H9 (cell line): ENCODE measurements at places on chromosomes 6 and 20.

DNA sequence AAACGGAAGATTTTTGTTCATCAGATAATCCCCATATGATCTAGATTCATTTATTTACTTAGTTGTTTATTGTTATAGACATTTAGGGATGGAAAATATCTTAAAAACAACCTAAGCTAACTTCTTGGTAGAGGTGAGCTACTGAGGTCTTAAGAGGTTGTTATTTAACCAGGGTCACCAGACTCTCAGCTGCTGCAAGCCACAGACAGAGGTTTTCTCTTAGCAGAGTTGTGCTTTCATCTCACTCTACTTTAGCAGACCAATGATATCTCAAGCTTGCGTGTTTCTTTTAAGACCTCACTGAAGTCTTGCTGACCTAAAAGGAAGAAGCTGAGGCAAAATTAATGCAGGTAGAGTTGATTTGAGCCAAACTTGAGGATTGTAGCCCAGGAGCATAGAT is 43.6 kb downstream of the NCOA7 start:
- no peak for DNase-seq

GRCh38 chr6:12622566-12622965 is 94.0 kb upstream of the PHACTR1 start:
- DNase-seq: no peak

DNA sequence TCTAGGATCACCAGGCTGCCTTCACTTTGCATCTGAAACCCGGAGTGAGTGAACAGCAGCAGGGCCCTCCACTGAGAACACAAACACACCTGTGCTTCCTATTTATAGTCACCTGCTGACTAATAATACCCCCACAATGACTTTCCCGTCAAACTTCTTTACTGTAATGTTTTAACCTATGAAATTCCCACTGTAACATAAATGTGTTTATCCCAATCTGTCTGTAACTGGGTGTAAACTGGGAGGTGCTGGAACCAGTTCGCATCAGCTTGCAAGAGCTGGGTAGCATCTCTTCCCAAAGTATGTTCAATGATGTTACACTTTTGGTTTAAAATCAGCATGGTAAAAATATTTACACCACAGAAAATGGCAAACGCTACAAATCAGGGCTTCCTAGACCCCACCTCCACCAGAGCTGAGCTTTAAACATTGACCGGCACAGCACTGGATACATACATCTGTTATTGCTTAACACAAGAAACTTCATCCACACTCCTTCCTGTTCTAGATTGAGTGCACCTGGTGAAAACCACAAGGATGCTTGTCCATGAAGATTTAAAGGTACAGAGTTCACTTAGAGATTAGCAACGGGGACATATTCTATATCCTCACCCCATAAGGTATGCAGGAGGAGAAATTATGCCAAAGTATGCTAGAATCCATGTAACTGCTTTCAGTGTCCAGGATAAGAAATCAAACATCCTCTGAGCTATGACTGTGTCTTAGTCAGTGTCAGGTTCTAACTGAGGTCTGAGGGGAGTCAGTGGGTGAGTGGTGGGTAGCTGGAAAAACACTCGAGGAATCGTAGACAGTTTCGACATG is 79.0 kb downstream of the ALDH8A1 start:
- no peak for DNase-seq

GRCh38 chr6:88422831-88423230 is 256.7 kb upstream of the CNR1 start:
- DNase-seq: peak; percentile 58

- DNase-seq: no peak
Measured at GRCh38 chr20:1952737-1953530, 40.9 kb downstream of the PDYN start.

DNA sequence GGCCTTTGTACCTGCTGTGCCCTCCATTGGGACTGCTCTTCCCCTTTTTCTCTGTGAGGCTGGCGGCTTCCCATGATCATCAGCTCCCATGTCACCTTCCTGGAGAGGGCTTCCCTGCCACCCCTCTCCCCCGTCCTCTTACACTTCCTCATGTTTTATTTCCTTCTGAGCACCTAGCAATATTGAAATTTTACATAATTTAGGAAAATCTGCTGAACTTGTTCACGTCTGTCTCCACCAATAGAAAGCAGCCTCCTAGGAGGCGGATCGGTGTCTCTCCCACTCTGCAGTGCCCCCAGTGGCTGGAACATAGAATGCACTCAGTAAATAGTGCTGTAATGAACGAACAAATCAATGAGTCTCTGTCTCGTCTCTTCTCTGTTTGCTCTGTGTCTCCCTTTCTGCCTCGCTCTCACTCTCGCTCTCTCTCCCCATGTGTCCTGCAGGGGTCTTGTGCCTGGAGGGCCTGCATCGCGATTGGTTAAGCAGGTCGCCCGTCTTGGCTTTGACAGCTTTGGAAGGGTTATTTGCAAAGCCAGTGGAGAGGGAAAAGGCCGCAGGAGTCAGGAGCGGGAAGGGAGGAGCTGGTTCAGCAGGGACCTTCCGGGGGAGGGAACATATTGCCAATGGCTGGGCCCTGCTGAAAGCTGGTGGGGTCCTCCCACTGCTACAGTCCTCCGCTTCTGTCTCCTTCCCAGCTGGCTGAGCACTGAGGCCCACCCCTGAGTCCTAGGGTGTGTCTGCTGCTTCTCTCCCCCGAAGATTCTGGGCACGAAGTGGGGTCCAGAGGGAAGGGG is 12.1 kb upstream of the OCSTAMP start:
- DNase-seq: peak; percentile 86

DNA sequence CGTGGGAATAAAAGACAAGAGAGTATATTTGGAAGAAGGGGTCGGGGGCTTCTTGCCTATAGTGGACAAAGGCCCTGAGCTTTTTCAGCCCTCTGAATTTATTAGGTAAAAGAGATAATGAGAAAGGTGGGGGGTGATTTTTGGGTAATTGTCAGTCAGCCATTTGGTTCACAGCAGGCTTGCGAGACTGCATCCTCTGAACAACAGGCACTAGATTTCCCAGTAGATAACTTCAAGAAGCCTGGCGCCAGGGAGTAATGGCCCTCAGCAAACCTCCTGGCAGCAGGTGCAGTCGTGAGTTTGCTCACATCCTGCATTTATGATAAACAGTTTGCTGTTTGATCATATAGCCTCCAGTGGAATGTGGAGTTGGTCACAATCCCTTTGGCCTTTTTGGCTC is 609.0 kb downstream of the DHX35 start:
- no peak for DNase-seq

- no peak for DNase-seq
Measured at GRCh38 chr6:116568821-116569755, 2.2 kb upstream of the RWDD1 start.

DNA sequence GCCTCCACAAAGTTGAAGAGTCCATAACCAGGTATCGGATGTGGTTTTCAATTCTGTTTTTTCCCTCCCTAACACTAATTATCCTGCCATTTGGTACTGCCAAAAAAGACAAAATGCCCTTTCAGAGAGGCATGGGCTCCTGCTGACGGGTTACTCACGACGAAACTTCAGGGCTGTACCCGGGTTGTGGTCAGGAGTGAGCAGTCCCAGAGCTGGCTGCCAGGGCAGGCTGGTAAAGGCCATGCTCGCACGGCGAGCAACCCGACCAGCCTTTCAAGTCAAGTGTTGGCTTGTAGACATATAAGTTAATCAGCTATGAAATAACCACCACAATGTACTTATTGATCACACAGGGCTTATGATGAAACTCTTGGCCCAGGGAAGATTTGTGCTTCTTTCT is 152.5 kb downstream of the FOXC1 start:
- DNase-seq: no peak

GRCh38 chr6:6968357-6968730 is 139.4 kb upstream of the RREB1 start:
- no peak for DNase-seq

DNA sequence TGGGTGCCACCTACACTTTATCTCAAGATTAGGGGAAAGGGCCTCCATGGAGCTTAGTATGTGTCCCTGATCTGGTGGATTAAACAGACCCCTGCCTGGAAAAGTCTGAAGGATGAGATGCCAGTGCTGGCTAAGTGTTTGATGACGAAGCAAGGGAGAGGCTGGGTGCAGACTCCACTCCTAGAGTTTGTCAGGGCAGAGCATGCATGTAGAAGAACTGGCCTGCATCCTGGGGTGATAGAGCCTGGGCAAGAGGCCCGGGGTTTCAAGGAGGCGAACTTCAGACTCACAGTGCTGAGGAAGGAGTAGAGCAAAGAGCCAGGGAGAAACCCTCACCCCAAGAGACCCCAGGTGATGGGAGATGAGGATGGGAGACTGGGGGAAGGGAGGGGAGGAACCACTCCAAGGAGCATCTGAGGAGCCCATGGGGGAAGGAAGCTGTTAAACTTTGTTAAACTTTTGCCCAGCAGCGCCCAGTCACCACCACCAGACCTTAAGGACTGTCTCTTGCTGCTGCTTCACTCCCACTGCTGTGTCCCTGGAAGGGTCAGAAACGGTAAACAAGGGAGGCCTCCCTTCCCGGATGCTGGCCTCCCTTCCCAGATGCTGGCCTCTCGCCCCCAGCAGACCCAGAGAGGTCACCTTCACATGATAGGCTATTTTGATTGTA is 61.6 kb downstream of the RPRD1B start:
- no peak for DNase-seq

DNA sequence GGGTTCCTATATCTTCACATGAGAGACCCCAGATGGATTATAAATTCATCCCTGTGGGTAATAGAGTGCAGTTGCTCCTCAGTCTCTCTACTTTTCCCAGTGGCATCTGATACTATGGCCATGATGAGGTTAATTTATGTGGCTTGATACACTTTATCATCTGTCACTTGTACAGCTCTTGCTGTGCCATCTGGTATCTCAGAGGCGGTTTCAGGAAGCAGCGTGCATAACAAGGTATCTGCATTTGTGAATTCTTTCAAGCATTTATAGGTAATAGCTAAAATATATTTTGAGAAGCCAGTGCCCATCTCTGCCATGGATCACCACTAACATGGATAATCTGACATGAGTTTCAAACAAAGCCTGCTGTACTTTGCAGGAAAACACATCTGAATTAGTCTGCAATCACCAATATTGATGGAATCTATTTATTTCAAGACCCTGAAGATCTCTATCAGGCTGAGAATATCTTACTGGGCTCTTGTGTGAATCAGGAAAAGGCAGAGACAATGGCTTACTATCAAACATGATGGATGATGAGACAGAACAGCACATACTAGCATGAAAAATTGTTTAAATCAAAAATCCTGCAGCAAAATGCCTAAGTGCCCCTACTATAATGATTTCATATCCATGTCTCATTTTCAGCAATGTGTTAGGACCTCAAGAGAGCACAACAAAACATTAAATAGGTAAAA is 548.7 kb upstream of the MAP3K7 start:
- no peak for DNase-seq

DNA sequence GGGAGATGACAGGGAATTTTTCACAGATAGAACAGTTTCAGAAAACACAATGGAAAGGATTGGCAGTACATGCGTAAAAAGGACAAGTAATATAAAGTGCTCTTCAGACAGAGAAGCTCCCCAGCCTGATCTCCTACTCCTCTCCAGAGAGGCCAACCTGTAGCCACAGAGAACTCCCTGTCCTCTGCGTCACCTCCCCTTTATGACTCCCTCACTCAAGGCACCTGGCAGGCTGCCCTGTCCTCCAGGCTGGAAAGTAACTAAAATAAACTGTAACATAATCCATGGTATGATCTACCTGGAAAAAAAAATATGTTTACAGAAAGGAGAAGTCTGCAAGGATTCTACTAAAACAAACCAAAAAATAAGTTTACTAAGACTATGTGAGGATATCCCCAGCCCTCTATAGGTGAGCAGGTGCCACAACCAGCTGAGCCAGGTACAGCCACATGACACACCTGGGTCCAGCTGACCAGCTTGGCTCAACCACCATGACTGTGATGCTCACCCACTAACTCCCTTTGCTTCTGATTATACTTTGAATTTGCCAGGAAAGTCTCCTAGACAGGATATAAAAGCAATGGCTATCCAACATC is 29.2 kb downstream of the MBOAT1 start:
- no peak for DNase-seq

- no peak for DNase-seq
Measured at GRCh38 chr6:153778216-153778615, 260.8 kb upstream of the OPRM1 start.

GRCh38 chr6:148313488-148313887 is 29.1 kb upstream of the SASH1 start:
- DNase-seq: no peak

GRCh38 chr6:135905604-135906300 is 54.3 kb downstream of the PDE7B start:
- no peak for DNase-seq

DNA sequence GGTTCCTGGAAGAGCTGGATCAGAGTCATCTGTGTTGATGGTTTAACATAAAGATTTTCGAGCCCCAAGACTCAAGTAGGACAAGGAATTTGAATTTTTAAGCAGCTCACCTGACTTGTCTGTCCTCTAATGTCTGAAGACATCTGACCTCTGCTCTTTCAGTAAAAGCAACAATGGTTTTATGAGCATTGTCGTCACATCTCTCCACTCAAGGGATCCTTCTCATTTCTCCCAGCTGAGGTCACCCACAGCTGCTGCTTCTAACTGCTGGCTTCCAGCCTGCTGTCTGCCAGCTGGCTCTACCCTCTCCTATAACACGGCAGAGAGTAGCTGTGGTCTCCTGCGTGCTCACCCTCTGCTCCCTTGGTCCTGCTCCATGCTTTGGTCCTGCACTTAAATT is 24.7 kb upstream of the HDAC2 start:
- DNase-seq: peak; percentile 54

DNA sequence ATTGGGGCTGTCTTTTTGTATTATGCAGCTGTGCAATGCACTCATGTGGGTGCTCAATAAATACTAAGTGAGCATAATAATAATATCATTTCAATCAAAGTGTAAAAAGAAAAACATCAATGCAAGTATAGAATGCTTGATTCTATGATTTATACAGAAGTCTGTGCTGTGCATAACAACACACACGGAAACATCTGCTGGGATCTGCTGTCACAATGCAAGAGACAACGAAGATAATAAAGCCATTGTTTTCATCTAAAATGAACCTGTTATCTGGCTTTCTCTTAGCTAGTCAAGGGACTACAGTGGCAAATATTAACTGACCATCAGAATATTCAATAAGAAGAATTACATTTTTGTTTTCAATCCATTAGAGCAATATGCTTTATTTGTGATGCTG is 1156.9 kb upstream of the MAP3K7 start:
- no peak for DNase-seq
